ENCODE measurements at places on chromosomes 11 and 22.

DNA sequence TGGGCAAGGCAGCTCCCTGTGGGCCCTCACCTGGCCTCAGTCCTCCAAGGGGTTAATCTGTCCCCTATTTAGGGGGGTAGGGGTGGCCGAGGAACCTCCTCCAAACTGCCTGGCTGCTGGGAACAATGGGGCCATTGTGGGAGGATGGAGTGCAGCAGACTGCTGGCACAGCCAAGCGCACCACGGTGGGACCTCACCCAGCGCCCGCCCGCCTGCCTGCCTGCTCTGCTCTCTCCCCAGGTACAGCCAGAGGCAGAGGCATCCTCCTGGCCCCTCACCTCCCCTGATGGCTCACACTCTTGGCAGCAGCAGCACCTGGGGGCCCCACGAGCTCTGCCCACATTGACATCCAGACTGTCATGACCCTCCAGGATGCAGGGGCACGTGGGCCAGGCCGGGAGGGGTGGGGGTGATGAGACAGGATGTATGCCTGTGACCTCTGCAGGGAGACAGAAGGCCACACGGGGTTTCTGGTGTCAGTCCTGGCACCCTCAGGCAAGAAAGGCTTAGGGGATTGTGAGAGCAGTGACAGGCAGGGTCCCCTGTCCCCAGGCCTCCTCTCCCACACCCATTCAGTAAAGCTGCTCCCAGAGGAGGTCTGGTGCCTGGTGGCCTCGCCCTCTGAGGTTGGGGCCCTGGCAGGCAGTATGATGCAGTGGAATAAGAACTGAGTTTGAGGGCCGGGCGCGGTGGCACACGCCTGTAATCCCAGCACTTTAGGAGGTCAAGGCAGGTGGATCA is 11.4 kb downstream of the BCL9L start:
- DNase-seq, result peak; percentile 88

DNA sequence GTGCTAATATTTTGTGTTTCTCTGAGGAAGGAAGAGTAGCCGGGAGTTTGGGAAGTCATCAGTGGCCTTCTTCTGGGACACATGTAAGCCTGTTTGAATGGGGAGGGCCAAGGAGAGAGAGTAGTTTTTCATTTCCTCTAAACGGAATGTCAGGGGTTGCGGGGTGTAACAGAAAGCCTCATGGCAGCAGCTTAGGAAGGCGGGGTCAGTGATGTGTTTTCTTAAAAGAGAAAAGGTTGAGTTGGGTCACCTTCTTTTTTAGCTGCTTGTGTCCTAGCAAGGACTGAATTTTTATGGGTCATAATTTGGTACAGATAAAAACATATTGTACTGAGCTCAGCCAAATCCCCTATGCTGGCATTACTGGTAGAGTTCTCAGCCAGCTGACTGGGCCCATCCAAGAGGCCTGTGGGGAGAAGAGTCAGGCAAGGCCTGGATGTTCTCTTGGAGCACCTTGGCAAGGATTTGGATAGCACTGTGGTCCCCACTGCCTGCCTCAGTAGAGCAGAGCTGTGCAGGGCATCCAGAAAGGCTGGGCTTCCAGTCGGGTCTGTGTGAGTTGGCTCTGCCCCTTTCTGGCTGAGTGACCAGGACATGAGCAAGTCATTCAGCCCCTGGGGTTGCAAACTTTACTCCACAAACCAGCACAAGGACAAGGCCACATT is 29.4 kb upstream of the NAV2 start:
- DNase-seq, result no peak

GRCh38 chr11:83922318-83922717 is 636.2 kb upstream of the CCDC90B start:
- no peak for DNase-seq

DNA sequence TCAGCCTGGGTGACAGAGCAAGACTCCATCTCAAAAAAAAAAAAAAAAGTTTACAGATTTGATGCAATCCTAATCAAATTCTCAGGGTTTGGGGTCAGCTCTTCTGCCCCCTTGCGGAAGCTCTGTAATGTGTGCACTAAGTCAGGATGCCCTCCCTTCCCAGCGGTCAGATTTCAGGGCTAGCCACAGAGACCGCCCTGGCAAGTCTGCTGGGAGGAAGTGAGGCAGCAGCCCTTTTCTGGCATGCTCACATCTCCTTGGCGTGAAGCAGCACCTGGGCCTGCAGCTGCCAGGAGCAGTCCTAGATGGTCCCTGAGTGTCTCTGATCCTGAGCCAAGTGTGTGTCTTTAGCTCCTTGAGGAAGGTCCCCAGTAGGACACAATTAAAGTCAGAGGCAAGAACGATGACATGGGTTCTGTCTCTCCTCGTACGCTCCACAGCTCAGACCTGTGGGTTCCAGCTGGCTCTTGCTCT is 10.9 kb upstream of the APOBEC3C start:
- peak; percentile 74 for DNase-seq

GRCh38 chr11:110317516-110317932 is 21.1 kb upstream of the RDX start:
- no peak for DNase-seq

DNA sequence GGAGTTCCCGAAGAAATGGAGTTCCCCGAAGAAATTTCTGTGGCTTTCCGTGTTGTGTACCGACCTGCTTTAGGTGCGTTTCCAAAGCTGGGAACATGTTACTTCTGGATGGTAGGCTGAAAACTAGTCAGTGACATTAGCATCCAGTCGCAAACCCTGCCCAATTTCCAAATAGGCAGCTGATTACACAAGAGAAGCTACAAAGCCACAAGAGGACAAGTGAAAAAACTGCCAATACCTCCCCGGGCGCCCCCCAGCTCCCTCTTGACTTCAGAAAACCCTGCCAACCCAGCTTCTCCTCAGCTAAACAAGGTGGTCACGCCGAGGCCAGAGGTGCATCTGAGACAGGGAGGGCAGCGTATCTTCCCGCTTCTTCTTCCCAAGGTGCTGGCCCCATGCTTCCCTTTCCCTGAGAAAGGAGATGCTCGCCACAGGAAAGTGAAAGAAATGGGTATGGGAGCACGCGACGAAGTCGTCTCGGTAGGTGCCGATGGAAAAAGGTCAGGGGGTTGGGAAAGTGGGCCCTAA is 551 bp downstream of the AGBL2 start:
- DNase-seq, result peak; percentile 27

DNA sequence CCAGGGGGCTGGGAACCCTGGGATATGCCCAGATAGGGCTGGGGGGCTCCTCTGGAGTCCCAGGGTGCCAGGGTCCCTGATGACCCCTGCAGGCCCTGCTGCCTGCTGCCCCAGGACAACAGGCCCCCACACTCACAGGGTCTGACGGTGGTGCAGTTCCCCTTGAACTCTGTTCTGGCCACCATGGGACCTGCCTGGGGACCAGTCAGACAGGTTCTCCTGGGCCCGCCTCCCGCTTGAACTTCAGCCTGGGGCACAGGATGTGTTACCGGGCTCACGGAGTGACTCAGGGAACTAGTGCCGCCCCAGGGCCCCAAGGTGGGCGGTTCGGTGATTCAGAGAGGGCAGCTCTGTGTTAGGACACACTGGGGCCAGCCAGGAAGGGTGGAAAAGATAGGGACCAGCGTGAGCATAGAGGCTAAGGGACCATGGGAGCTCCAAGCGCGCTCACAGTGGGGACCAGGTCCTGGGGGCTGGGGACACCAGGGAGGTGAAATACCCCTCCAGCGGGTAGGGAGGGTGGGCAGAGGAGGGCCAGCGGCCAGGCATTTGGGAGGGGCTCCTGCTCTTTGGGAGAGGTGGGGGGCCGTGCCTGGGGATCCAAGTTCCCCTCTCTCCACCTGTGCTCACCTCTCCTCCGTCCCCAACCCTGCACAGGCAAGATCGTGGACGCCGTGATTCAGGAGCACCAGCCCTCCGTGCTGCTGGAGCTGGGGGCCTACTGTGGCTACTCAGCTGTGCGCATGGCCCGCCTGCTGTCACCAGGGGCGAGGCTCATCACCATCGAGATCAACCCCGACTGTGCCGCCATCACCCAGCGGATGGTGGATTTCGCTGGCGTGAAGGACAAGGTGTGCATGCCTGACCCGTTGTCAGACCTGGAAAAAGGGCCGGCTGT is 21.5 kb upstream of the TXNRD2 start:
- no peak for DNase-seq

DNA sequence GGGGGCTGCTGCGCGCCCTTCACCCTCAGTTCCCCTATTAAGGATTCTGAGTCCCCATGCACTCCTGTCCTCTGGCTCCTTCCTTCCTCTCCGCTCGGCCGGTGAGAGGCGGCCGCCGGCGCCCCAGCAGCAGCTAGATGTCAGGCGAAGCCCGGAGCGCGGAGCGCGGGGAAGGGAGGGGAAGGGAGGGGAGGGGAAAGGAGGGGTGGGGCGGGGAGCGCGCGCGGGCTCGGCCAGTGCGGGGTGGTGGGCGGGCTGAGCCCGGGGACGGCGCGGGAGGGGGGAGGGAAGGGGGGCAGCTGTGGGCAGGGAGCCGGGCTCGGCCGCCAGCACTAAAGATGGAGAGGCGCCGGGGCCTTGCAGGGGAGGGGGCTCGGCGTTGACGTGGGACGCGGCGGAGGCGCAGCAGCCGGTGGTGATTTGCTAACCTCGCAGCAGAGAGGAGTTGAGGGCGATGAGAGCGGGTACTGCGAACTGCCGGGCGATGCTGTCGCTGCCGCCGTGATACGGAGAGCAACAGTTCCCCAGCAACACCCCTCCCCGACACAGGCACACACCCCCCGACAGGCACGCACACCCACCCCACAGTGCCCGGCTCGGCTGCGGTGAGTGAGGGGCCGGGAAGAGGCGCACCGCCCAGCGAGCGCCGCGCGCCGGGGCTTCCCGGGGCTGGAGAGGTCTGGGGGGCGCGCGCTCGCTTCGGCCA is at the start of gene ZBTB16:
Gene ZBTB16 (plus strand): TSS at position 434 of the 706 bp plus-strand sequence. CDS start 3,590 bp downstream, outside the sequence.
- peak; percentile 46 for DNase-seq

DNA sequence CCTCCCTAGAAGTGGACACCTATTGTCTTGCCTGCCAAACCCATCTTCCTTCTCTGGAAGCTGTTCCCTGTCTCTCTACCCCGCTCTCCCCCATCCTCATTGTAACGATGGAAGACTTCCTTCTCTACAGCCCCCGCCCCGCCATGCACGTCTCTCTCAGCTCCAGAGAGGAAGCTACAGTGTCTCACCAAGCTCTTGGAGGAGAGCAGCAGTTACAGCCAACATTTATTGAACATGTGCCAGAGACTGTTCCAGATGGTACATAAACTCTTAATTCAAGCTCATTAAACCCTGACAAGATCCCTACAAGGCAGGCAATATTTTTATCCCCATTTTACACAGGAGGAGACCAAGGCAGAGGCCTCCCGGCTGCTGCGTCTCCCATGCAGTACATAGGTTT is 15.1 kb downstream of the MCHR1 start:
- no peak for DNase-seq

GRCh38 chr11:33064033-33064825 is 24.9 kb downstream of the TCP11L1 start:
- no peak for DNase-seq

- DNase-seq, result no peak
Measured at GRCh38 chr11:60792521-60792920, 7.4 kb downstream of the MS4A10 start.

DNA sequence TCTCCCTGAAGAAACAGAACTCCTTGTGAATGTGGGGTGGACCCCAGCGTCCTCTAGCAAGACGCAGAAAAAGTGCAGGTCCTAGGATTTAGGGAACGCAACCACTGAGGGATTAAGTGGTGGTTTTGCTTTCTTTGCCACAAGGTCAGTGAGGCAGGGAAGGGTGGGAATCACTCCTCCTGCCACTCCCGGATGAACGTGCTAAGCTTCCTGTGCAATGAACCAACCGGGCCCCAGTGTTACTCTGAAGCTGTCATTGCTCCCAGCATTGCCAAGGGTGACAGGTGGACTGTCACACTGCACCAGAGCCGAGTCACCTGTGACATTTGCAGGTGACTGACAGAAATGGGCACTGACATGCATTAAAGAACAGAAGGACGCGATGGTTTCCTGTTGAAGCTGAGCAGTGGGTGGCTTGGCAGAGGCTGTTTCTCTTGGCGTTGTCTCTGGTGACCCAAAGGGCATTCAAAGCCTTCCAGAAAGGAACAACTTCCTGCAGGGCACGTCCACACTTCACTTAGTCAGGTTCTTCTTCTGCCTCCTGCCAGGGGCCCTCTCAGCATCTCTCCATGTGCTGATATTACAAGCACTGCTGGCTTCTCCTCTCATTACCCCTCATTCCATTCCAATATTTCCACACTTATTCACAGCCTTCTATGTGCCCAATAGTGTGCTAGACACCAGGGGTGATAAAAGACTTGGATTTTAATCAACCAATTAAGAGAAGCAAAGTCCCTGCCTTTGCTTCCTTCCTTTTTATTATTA is 9.7 kb downstream of the KIRREL3 start:
- no peak for DNase-seq

- peak; percentile 75 for DNase-seq
Measured at GRCh38 chr22:20111045-20111688, 4.7 kb upstream of the RANBP1 start.

DNA sequence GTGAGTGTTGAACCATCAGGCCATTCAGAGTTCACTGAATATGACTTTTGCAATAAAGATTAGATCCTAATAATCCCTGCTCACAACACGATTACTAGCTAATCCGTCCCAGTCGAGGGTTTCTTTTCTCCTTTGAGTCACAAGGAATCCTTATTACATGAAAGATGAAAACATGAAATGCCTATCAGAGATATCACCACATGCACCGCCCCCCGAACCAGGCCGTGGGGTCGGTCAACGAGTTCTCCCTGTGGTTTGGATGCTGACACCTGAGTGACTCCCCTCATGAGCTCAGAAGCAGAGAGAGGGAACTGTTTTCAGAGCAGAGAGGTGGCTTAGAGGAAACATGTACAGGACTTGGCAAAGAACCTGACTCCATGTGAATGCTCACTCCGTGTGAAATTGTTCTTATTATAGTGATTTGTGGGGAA is 263.3 kb downstream of the ETS1 start:
- peak; percentile 75 for DNase-seq

DNA sequence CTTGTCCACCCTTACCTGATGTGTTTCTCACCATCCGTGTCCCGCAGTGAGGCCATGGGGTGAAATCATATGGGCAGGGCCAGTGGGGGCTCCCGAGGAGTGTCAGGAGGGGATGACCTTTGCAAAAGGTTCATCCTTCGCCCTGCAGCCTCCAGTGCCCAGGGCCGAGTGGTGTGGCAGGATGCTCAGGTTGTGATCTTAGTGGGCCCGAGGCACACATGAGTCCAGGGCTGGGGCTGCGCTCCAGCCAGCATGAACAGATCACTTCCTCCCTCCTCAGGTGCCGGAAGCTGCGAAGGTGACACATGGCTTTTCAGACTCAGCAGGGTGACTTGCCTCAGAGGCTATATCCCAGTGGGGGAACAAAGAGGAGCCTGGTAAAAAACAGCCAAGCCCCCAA is 2.8 kb upstream of the FKBP2 start:
- no peak for DNase-seq

- DNase-seq, result no peak
Measured at GRCh38 chr11:90218606-90219005, 4.2 kb downstream of the CHORDC1 start.

Measured in stimulated activated naive CD8-positive, alpha-beta T cell treated with anti-CD3 and anti-CD28 coated beads, Interleukin-15, amount 100 ng/mL, for 72 hours (primary cell).